Lower lobe of right lung (tissue), 2 donors: ENCODE measurements at places on chromosomes 13 and 19. TPM values are rescaled to one million over a fixed set of nuclear protein-coding genes. Genes with fewer than 3 reads are reported as not detected.

GRCh38 chr19:3606174-3606689, 443 bp downstream of the TBXA2R start:
- peaks cover 43% of the 10 kb centered on the region for H3K4me1 ChIP-seq
- H3K4me3 ChIP-seq = peak overlapping the region; percentile 59
- H3K27ac ChIP-seq = peak overlapping the region; percentile 79
- peaks cover 15% of the 10 kb centered on the region for H3K27me3 ChIP-seq

DNA sequence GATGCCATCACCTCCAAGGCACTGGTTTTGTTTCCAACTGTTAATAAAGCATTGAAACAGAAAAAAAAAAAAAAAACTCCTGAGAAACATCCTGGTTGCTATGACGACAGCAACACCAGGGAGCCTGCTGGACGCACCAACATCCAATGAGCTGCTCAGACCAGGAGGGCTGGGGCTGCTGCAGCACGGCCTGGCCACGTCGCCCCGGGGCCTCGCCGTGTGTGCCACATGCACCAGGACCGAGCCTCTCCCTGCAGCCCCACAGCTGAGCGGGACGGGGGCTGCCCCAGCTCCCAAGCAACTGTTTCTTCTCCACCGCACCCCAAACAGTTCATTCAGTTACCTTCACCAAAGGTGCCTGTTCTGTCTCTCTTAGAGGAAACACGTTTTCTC, 54.5 kb downstream of the RASA3 start:
- no peak overlapping the region for H3K4me3 ChIP-seq
- peaks cover 12% of the 10 kb centered on the region for H3K4me1 ChIP-seq
- no peak overlapping the region for H3K27ac ChIP-seq
- peak; percentile 38 for DNase-seq
- no peaks in the 10 kb centered on the region for H3K27me3 ChIP-seq

GRCh38 chr19:670609-671075, 5.5 kb upstream of the FSTL3 start:
- H3K36me3 ChIP-seq = no peaks in the 10 kb centered on the region
- peaks cover 1% of the 10 kb centered on the region for H3K4me1 ChIP-seq
- H3K27me3 ChIP-seq = peaks cover 6% of the 10 kb centered on the region
- H3K27ac ChIP-seq = no peak overlapping the region
- H3K4me3 ChIP-seq = no peak overlapping the region

- H3K4me1 ChIP-seq = peaks cover 17% of the 10 kb centered on the region
- H3K4me3 ChIP-seq = no peak overlapping the region
- no peaks in the 10 kb centered on the region for H3K27me3 ChIP-seq
- DNase-seq = no peak
- no peak overlapping the region for H3K27ac ChIP-seq
Observed at GRCh38 chr13:24203811-24204210, 43.3 kb downstream of the SPATA13 start.

GRCh38 chr13:75395066-75395465, 86.9 kb downstream of the TBC1D4 start:
- H3K27ac ChIP-seq = no peak overlapping the region
- no peak overlapping the region for H3K4me3 ChIP-seq
- H3K27me3 ChIP-seq = no peaks in the 10 kb centered on the region
- no peaks in the 10 kb centered on the region for H3K36me3 ChIP-seq
- no peak for DNase-seq

DNA sequence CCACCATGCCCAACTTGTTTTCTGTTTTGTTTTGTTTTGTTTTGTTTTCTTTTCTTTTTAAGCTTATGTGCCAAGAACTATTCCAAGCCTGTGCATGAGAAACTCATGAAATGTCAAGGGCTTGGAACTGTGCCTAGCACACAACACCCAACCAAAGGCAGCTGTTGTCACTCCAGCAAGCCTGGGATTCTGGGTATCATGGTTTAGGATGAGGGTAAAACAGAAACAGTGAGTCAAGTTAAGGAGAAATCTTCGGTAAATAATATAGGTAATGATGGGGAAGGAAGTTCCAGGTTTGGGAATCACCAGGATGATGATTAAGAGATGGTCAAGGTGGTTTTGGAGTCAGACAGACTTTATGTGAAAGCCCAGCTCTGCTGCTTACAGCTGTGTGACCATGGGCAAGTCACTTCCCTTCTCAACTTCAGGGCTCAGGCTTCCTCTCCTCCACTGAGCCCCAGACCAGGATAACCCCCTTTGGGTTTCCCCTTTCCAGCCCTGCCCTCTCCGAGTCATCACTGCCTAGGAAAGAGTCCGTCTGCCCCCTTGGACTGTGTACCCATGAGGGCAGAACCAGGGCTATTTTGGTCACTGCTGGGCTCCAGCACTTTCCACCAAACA, 5.0 kb downstream of the PVR start:
- DNase-seq = peak; percentile 34
- H3K36me3 ChIP-seq = peaks cover 57% of the 10 kb centered on the region
- peaks cover 33% of the 10 kb centered on the region for H3K4me1 ChIP-seq

Gene RPS16
- 1,586 TPM for total RNA-seq

Gene LRP3
- 13.8 TPM for total RNA-seq
